Activated T-helper 1 cell treated with anti-CD3 and anti-CD28 coated beads, Interleukin-2, amount 50 U/mL, for 16 hours (primary cell): ENCODE measurements at places on chromosomes 11 and 22.
A peak's percentile ranks its signal among the peaks of the same experiment; 100 is the strongest.

DNA sequence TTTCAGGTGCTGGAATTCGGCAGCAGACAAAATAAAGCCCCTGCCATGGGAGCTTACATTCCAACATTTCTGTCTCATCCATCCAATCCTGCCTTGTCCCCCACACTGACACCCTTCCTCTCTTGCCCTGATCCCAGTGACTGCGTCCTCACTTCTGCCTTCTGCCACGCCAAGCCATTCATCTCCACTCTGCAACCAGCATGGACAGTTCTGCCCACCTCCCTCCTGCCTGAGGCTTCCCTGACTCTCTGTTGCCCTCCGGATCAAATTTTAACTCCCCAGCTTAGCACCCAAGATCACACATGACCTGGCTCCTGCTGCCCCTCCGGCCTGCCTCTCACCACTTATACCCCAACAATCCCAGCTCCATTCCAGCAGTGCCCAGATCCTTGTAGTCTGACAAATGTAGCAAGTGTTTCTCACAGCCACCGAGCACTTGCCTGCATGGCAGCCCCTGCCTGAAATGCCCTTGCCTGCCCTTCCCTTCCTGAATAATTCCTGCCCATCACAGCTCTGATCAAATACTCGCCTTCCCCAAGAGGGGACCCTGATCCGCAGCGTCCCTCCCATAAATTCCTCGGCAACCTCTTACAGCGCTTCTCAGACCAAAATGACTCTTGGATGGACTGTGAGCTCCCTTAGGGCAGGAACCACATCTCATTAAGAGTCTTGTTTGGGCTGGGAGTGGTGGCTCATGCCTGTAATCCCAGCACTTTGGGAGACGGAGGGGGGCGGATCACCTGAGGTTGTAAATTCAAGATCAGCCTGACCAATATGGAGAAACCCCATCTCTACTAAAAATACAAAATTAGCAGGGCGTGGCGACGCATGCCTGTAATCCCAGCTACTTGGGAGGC lies 2.3 kb downstream of the ACTN3 start:
- no peak for DNase-seq

DNA sequence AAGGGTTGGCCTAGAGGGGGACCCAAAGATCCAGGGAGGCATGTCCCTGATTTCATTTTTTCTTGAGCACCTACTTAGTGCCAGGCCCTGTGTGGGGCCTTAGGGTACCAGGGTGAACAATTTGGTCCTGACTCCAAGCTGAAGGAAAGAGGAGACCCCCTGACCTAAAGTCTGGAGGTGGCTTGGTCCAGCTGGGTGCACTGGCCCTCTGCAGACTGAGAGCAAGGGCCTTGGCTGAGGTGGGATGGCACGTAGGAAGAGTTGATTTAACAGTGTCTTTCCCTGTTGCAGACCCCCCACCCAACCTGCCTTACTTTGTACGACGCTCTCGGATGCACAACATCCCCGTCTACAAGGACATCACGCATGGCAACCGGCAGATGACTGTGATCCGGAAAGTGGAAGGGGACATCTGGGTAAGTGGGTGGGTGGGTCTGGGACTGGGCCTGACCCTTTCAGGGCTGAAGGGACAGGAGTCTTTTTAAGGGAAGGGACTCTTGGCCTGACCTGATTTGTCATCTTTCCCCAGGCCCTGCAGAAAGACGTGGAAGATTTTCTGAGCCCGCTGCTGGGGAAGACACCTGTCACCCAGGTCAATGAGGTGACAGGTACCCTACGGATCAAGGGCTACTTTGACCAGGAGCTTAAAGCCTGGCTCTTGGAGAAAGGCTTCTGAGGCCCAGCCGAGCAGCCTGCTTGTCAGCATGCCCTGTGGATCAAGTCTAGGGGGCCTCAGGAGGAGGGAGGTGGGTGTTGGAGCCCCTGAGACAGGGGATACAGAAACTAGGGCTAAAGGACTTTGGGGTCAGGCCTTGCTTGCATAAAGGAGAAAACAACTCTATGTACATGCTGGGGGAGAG lies 3.3 kb downstream of the MRPL49 start:
- DNase-seq: no peak

GRCh38 chr11:1770061-1770460 lies 6.3 kb upstream of the CTSD start:
- no peak for DNase-seq

GRCh38 chr22:50046019-50046415 lies 12.1 kb downstream of the TTLL8 start:
- DNase-seq: no peak

GRCh38 chr11:115674937-115675544 lies 170.8 kb upstream of the CADM1 start:
- no peak for DNase-seq

DNA sequence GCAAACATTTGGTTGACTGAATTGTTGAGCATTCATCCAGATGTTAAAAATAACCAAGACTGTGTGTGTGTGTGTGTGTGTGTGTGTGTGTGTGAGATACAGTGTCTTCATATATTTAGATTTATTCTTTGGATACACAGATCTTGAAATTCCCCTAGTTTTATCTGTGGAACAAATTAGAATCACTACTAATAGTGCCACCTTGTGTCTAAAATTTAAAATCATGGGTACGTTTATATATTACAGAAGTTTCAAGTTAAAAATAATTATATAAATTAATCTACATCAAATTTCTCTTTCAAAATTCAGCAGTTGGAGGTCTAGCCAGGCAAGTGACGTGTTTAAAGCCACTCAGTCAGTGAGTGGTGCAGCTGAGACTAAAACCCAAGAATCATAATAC lies 1566.2 kb upstream of the TENM4 start:
- no peak for DNase-seq

- no peak for DNase-seq
These were observed 5.2 kb downstream of the IGSF9B start for GRCh38 chr11:133951327-133952198.

- DNase-seq: no peak
These were observed 68.3 kb upstream of the POU2AF2 start for GRCh38 chr11:111177037-111177871.

GRCh38 chr11:72238040-72238450 lies 5.9 kb downstream of the PHOX2A start:
- DNase-seq: peak; percentile 22

- no peak for DNase-seq
These were observed 65.8 kb downstream of the SLC22A12 start for GRCh38 chr11:64656862-64657261.

DNA sequence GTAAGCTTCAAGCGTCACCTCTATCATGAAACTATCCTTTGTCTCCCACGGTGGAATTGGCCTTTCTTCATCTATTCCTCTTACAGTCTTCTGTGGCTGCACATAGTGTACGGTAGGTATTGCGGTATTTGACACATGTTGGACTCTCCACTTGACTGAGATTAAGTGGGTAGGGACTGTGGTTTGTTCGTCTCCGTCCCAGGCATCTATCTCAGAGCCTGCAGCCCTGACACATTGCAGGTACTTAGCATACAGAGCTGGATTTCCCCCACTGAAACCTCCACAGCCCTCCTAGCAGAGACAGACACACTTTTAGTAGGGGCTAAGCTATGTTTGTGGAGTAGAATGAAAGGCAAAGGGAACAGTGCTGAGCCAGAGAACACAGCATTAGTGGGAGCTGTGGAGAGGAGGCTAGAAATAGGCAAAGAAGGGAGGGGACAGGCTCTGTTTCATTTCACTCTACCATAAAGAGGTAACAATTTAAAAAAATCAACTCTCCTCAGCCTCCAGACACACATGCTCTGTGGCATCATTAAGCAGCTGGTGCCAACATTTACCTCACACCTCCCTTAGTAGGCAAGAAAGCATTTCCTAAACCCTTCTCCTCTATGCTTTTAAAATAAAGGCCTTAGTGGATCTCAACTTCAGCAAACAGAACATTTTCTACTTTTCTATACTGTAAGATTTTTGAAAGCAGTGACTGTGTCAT lies 277.5 kb downstream of the KIRREL3 start:
- no peak for DNase-seq

DNA sequence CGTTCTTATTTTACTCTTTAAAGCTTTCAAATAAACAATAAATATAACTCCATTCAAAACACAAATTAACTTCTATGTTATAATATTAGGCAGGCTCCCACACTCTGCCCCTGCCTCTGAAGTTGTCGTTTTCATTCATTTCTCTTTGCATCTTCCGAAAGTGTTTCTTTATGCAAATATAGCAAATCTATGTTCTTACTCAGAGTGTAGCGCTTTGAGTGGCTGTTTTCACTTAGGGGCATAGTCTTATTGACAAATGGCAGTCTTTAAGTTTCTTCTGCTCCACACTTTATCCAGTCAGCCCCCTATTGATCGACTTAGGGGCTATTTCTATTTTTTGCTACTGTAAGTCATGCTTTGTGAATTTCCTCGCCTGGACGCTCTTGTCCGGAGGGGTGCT lies 45.3 kb upstream of the RTL6 start:
- no peak for DNase-seq

DNA sequence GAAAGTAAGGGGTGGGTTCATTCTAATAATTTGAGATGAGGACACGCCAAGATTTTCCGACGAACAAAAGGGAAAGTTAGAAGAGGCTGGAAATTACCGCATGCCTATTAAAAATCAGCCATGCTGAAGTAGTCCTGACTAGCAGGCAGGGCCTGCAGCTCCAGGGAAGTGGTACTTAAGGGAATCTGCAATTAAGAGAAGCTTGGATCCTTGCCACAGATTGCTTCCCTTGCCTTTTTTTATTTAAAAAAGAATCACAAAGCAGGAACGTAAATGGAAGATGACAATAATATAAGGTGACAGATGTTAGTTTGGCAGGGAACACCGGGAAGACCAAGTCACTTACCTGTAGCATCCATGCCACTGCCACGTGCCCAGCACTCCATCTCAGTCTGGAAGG lies 359.3 kb downstream of the CADM1 start:
- no peak for DNase-seq

DNA sequence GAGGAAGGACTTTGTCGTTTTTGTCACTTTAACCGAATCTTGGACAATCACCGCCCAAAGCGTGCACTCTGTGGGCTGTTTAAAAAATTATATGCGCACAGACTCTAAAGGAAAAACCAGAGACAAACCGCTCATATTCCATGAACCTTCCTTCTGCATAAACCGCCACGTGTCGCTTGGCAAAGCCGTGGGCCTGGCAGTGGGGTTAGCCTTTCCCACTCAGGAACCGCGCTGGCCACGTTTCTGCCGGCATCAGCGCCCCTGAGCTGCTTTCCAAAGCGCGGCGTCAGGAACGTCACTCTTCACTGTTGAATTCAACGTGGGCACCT lies 22.8 kb downstream of the KRTAP5-5 start:
- no peak for DNase-seq

GRCh38 chr11:63937713-63938478 lies 906 bp upstream of the NAA40 start:
- no peak for DNase-seq

- no peak for DNase-seq
These were observed 14.0 kb upstream of the NRIP3 start for GRCh38 chr11:9017773-9018172.

DNA sequence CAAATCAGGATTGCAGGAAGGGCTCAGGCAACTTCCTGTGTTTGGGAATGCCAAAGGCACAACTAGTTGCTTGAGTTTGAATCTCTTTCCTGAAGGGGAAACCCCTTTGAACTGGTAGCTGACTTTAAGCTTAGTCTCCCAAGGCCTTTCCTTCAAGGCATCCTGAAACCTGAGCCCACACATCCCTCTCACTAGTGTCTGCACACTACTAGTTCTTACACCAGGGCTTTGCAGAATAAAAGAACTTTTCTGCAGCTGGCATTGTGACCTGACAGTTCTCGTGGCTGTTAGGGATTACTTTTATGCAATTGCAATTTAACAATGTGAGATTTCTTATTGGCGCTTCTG lies 95.4 kb downstream of the EXT2 start:
- DNase-seq: no peak

DNA sequence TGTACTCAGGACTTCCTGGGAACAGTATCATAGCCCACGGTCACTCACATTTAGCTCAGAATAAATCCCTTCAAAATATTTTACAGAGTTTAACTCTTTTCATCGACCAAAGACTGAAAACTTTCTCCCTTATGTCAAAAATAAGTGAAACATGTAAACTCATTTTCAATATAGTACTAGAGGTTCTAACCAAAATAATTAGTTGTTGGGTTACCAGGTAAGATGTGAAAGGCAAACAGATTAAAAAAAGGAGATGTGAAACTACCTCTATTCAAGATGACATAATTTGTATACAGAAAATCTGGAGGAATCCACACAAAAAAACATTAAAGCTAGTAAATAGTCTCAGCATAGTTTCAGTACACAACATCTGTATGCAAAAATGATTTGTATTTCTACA lies 20.3 kb downstream of the XKR3 start:
- no peak for DNase-seq

- no peak for DNase-seq
These were observed 20.8 kb downstream of the USP35 start for GRCh38 chr11:78209478-78209877.

- peak; percentile 44 for DNase-seq
These were observed 22.8 kb downstream of the NPAT start for GRCh38 chr11:108199446-108200321.

- DNase-seq: no peak
These were observed 333.0 kb upstream of the DDI1 start for GRCh38 chr11:103703437-103703836.

DNA sequence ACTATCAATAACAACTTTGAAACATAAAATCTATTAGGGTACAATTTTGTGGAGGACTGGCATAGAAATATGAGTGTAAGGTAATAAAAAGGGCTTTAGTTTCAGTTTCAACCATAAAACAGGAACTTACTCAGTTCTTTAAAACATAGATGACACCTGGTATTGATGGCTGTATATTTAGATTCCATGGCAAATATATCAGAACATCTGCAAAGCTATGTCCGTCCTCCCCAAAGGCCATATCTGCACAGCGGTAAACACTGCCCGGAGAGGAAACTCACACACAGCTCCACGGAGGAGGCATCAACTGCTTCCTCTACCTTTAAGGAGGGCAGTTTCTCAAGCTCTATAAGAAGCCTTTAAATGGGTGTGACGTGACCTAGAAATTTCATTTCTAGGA lies 993.3 kb downstream of the BRD1 start:
- DNase-seq: no peak

GRCh38 chr11:47222696-47223095 lies 7.9 kb downstream of the DDB2 start:
- DNase-seq: no peak

GRCh38 chr11:3949125-3949524 lies 93.7 kb downstream of the STIM1 start:
- DNase-seq: no peak

- no peak for DNase-seq
These were observed 11.6 kb downstream of the OPCML start for GRCh38 chr11:133520707-133521106.

DNA sequence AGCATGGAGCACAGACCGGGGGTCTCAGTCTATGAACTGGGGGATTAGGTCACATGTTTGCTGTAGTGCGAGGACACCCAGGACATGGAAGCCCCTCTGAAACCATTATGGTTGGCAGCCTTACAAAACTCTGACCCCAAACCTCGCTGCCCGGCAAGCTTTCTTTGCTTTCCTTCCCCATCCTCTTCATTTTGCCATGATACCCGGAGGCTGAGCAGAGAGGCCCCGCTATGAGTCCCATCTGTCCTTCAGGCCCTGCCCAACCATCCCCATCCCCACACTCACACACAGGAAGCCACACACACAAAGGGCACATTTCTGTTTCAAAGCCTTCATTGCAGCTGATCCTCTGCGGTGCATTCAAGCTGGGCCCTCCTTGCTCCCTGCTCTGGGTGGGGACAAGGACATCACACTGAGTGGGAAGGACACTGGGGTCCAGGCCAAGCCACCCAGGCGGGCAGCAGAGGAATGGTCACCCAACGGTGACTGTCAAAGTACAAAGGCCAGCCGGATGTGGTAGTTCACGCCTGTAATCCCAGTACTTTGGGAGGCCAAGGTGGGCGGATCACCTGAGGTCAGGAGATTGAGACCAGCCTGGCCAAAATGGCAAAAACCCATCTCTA lies 176.5 kb downstream of the CTTN start:
- DNase-seq: no peak
